ENCODE measurements at places on chromosomes 1 and 21.

GRCh38 chr1:66693856-66694255 lies 58.4 kb upstream of the DYNLT5 start:
- no peak for DNase-seq

- no peak for DNase-seq
Observed at GRCh38 chr1:228304766-228305395, 97.0 kb downstream of the OBSCN start.

GRCh38 chr1:172642970-172643369 lies 15.9 kb upstream of the FASLG start:
- DNase-seq, result no peak

- no peak for DNase-seq
Observed at GRCh38 chr1:154838461-154838860, 31.6 kb downstream of the KCNN3 start.

DNA sequence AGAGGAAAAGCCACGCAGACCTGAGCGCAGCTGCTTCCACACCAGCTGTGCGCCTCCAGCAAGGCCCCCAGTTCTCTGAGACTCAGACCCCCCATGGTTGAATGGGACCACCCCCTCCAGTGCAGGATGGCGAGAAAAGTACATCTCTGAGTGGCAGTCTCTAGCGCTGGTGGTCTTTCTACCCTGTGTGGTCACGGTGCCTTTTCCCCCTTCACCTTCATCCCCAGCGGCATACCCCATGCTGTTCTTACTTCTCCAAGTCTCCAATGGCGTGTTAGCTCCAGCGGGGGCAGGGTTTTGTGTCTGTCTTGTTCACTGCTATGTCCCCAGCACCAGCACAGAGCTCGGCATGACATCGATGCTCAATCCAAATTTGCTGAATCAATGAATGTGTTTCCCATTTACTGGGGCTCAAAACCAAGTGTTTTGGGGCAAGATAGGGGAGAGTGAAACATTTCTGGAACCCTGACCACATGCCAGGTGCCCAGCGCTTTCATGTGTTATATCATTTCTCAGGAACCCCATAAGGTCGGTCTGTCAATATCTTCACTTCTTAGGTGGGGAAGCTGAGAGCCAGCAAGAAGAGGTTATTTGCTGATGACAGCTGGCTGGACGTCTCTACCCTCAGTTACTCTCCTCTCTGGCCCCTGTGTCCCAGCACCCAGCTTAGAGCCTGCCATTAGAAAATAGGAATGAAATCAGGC lies 959 bp upstream of the SDC3 start:
- DNase-seq, result no peak

DNA sequence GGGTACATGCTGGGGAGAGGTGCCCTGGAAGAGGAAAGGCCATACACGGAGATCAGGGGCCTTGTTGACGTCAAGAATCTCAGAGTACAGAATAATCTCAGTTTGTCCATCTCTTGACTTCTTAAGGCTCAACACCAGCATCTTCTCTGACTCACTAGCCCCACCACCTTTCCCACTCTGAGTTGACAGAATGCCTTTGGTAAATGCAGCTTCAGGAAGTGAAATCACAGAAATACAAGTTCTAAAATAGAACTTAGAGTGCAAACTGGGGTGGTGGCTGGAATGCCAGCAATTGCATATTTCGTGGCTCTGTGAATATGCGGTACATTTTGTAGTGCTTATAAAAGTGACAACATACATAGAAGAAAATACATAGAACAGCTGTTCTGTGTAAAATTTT lies 1.6 kb downstream of the COG2 start:
- DNase-seq, result peak; percentile 64

- DNase-seq, result peak; percentile 78
Observed at GRCh38 chr1:42334240-42335049, 590 bp downstream of the FOXJ3 start.

DNA sequence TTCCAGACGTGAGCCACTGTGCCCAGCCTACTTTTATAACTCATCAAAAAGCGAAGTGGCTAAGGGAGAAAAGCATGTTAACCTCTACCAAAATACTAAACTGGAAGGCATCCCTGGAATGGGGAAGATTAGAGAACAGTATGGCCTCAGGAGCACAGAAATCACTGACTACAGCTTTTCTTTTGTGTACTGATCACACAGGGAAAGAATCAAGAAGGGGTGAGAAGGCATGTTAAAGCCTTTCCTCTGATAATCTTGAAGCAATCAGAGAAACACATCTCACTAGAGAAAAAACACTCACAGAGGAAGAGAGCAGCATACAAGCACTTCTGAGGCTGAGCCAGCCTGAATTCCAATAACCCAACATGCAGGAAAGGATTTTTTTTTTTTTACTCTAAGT lies 10.7 kb downstream of the PCAT6 start:
- DNase-seq, result peak; percentile 26

- DNase-seq, result no peak
Observed at GRCh38 chr1:66617362-66618184, 83.6 kb downstream of the SGIP1 start.
